ENCODE measurements at places on chromosomes 7 and 10. TPM values are rescaled to one million over a fixed set of nuclear protein-coding genes. Genes with fewer than 3 reads are reported as not detected.

DNA sequence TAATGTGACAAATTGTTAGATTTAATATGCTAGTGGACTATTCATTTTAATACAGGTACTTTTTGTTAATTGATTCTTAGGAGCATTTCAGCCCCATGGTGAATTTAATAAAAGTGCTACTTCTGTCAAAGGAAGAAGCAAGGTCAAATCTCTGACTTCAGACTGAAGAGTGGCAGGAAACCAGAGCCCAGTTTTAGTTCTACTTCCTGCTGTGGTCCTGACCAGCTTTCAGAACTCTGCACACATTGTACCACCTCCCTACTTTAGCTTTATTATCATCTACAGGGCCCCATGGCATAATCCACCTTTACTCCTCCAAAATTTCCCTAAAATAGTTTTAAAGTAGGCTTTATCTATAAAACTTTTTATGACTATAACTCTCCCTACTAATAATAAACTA is 33.7 kb downstream of the CTTNBP2 start:
- no peak for DNase-seq

GRCh38 chr10:5493691-5494090 is 5.7 kb downstream of the CALML5 start:
- no peak for DNase-seq

GRCh38 chr10:61100887-61101286 is 156.9 kb upstream of the RHOBTB1 start:
- DNase-seq, result no peak

MSS51 gene
- total RNA-seq, result 0.73 TPM

FFAR4 gene
- 0.27 TPM for total RNA-seq

GRCh38 chr10:66752714-66753113 is 173.1 kb upstream of the LRRTM3 start:
- DNase-seq, result no peak

DNA sequence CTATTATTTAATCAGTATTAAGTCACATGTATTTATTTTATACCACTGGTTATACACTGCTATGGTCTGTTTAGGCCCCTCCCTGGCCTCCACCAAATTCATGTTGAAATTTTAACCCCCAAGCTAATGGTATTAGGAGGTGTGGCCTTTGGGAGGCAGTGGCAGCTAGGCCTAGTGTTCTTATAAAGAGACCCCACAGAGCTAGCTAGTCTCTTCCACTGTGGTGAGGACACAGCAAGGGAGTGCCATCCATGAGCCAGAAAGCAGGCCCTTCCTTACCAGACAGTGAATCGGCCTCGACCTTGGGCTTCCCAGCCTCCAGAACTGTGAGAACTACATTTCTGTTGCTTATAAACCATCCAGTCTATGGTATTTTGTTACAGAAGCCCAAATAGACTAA is 28.7 kb downstream of the RBM48 start:
- DNase-seq, result no peak

EPO gene
- total RNA-seq, result 31.7 TPM

DNA sequence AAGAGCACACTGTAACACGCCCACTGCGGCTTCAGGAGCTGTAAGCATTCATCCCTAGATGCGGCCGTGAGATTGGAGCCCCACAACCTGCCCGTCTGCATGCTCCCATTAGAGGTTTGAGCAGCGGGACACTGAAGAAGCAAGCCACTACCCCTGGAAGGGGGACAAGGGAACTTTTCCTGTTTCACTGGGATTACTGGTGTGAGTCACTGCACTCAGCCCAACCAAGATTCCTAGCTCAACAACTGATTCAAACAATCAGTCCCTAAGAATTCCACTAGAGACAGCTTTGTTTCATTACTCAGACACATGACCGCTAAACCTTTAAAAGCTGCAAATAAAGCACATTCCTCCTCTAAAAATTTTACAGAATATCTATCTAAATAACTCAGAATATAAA is 69.8 kb downstream of the ORC5 start:
- no peak for DNase-seq

DNA sequence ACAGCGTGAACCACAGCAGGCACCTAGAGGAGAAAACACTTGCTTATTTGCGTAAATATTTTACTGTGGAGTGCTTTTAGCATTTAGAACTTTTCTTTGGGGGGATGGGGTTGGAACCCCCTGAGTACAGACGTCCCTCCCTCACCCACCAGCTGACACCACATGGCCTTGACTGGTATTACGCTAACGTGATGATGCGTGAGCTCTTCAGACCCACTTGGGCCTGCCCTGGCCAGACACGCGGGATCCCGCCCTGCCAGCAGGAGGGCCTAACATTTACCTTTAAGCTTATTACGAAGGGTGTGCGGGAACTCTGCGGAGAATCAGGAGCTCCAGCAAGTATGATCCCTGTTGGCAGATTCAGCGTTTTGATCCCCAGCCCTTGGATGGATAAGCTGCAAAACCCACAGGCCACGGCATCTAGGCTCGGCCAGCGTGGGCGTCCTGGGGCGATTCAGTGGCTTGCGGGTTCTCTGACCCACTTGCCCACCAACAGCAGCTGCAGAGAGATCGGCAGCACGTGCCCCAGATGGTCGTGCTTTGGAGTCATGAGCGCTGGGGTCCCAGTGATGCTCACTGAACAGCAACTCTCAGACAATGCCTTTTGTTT is 545.5 kb upstream of the FOXK1 start:
- no peak for DNase-seq

DNA sequence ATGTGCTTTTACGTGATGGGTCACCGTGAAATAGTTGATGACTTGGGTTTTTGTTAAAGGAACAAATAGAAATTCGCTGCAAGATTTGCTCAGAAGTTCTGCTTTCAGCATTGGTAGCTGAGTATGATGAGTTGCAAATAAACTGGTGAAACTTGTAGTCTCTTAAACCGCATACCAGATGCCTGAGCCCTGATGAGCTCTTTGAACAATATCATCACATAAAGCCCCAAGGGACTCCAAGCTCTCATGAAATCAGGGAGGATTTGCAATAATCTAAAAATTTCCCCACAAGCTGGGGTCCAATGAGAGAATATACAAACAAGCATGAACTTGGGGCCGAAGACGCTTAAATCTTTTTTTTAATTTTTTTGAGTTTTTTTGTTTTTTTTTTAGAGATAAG is 312.4 kb downstream of the CALN1 start:
- no peak for DNase-seq

DNA sequence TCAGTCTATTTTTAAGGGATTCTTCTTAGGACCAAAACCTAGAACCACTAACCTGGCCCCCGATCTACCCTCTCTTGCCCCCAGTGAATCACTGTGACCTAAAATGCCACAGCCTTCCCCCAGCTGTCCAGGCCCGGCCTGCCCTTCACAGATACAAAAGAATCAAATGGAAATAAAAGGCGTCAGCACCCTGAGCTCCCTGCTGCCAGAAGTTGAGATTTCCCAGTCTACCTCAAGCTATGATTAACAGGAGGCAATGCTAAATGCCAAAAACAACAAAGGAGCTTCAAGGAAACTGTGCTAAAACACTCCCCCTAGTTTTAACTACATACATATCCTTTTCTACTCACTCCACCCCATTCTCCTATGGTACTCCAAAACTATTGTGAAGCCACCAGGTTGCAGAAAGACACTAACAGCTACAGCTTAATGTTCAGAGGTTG is 67.8 kb downstream of the GSAP start:
- DNase-seq, result no peak

GRCh38 chr7:68800316-68800715 is 798.0 kb upstream of the AUTS2 start:
- DNase-seq, result no peak

DNA sequence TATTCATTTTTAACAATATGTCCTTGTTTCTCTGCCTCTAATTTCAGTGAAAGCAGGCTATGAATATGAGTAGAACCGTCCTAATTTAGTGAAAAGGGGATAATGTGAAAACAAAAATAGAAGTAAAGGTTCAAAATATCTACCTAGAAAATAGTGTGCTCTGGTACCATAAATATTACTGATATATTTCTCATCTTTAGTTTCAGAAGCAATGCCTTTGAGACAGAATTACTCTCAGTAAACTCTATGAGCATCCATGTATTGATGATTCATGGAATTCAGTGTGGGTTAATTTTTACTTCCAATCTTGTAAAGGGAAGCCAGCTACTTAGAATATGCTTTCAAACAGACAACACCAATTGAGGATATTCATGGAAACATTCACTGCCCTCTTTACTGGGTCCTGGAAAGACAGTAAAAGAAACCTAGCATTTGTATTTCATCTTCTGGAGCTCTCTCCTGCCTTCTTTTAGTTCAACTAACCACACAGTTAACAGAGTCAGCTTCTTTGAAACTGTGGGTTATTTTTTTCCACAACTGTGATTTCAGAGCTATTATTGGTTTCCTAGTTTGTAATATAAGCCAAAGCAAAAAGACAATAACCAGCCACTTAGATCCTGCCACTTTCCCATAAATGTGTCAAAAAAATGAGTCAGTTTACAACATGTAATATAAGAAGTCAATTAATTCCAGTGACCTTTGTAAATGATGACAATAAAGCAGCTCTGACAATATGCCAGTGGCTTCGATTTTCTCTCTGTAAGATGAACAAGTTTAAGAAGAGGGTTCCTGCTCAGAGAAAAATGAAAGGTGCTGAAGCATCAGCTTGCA is 1.7 kb downstream of the LRRN3 start:
- no peak for DNase-seq

DNA sequence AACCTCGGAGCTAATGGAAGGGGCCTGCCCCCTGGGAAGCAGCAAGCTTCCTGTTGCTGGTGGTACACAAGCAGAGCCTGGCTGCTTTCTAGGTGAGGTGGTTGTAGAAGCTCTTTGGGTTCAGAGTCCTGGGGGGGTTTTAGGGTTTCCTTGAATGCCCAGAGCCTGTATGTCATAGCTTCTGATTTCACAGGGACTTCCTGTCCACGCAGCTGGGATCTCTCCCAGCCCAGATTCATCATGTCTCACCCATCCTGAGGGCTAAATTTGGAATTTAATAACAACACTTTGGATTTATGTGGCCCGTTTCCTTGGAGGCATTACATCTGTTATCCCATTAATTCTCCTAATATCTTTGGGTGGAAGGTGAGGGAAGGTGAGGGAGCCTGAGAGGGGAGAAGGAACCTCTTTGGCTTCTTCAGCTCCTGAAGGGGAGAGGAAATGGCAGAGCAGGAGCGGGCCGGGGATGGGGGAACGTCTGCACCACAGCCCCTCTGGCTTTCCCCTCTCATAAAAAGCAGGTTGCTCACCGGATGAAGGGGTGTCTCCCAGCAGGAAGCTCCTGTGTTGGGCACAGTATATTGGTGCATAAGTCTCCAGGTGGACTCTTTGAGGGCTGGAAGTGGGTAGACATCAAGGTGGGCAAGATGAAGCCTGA is 19.7 kb downstream of the RPS24 start:
- no peak for DNase-seq

SSC4D gene
- total RNA-seq, result 1.2 TPM

DNA sequence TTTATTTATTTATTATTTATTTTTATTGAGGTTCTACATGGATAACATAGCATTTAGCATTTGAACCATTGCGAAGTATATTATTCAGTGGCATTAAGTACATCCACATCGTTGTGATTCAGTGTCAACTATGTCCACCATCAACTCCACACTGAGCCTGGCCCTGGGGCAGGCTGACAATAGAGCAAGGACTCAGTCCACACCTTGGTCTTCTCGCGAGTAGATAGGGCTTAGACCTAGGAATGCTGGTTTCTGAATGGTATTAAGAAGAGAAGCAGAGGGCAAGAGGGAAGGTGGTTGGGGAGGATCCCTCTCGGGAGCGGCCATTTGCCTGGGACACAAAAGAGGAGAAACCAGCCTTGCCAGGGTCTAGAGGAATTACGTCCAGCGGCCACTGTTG is 599.2 kb upstream of the MGMT start:
- DNase-seq, result no peak

GRCh38 chr10:3785851-3786271 is 852 bp upstream of the KLF6 start:
- DNase-seq, result peak; percentile 71

- DNase-seq, result no peak
Measured at GRCh38 chr10:88097092-88097516, 233.7 kb downstream of the PTEN start.

DNA sequence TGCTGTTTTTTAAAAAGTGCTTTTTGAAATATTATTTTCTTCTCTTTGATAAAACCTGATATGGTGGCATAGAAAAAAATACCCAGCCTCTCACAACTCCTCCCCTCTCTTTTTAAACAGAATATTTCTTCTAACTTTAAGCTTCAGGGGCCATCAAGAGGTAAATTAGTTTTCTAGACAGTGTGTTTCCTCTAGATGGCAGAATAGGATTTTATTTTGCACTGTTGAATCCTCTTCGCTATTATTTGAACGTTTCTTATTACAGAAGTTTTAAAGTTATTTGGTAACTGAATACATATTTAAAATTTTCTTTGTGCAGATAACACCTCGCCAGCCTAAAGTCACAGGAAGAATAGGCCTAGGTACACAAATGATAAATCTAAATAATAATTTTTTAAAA is 30.3 kb downstream of the ARL5B start:
- DNase-seq, result no peak

GATA3 gene
- total RNA-seq, result 0.26 TPM

OR2A5 gene
- total RNA-seq, result not detected

- DNase-seq, result no peak
Measured at GRCh38 chr10:119139464-119140067, 25.9 kb downstream of the SFXN4 start.

DNA sequence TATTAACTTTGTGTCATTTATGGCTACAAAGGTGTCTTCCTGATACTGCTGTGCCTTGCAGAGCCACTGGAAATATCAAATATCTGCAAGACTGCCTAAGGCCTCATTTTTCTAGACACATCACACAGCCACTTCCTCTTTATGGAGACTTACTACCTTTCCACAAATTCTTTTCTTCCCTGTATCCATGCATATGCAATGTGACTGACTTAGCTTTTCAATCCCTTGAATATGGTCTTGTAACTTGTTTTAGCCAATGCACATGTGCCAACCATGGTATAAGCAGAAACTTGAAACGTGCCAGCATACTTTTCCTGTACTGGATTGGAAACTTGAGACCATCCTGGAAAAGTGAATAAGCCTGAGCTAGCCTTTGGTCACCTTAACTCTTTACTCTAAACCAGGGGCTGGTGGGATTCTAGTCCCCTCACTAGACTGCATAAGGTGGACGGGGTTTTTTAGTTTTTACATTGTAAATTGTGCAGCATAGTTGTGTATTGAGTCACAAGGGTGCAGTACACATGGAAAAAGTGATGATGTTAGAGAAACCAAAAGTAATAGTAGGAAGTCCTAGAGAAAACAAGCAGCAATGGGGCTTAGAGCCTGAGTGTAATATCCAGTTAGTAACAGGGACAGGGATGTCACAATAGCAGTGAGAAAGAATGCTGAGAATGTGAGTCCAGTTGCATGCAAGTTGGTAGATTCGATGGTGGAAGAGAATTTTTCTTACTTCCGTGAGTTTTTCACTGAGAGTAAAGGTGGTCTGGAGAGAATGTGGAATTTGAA is 879.5 kb downstream of the SORCS1 start:
- DNase-seq, result no peak

- DNase-seq, result no peak
Measured at GRCh38 chr7:132977234-132977633, 104.7 kb downstream of the CHCHD3 start.

UBE2H gene
- total RNA-seq, result 35.2 TPM

GRCh38 chr7:41207141-41207540 is 495.7 kb downstream of the INHBA start:
- no peak for DNase-seq

RASSF4 gene
- 24.0 TPM for total RNA-seq

GNGT1 gene
- total RNA-seq, result not detected

CCSER2 gene
- 18.2 TPM for total RNA-seq

GRCh38 chr10:95880704-95881103 is 27.1 kb upstream of the CC2D2B start:
- DNase-seq, result no peak

GRCh38 chr10:26029858-26030257 is 95.8 kb downstream of the MYO3A start:
- DNase-seq, result no peak

CALCR gene
- not detected for total RNA-seq

Data from right lobe of liver (tissue), 6 donors.